Stimulated activated CD4-positive, alpha-beta T cell treated with anti-CD3 and anti-CD28 coated beads, Interleukin-12 subunit alpha, Interleukin-12 subunit beta, amount 100 ng/mL, for 24 hours (primary cell): ENCODE measurements at places on chromosomes 11 and 22.

- DNase-seq = no peak
Measured at GRCh38 chr11:67376063-67376820, 2.8 kb upstream of the CLCF1 start.

GRCh38 chr22:32421484-32421883 lies 9.4 kb upstream of the RTCB start:
- no peak for DNase-seq

GRCh38 chr11:101010899-101011298 lies 118.7 kb downstream of the PGR start:
- DNase-seq = no peak

GRCh38 chr11:33172996-33173395 lies 11.7 kb upstream of the CSTF3 start:
- no peak for DNase-seq

- DNase-seq = no peak
Measured at GRCh38 chr11:65065851-65066250, 7.5 kb upstream of the NAALADL1 start.

DNA sequence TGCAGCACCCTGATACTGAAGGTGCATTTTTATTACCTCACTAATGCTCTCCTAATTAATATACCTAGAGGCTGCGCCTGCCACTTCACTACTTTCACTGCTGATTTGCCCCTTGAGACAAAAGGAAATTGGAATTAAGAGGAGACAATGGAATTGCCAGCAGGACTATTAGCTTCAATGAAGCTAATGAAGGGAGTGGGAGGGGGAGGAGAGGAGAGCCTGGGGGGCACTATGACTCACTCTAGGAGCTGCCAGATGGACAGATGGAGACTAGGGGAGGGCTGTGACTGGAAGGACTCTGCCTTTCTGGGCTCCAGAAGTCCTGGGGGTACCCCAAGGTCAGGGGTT lies 102.8 kb upstream of the DRD2 start:
- DNase-seq = no peak

DNA sequence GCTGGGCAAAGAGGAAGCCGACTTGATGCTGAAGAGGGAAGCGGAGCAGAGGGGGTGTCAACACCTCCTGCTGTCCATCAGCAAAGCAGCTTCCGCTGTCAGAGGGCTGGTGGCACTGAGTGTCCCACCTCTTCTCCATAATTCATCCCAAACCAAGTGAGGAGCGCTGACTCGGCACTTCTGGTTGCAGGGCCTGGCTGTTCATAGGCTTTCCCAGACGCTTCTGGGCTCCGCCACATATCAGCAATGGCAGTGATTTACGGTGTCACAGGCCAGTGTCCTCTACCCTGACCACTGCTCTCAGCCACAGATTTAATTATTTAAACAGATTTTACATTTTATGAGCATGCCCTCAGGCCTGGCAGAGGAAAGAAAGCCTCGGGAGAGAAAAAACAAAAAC lies 70.1 kb upstream of the TENM4 start:
- no peak for DNase-seq

DNA sequence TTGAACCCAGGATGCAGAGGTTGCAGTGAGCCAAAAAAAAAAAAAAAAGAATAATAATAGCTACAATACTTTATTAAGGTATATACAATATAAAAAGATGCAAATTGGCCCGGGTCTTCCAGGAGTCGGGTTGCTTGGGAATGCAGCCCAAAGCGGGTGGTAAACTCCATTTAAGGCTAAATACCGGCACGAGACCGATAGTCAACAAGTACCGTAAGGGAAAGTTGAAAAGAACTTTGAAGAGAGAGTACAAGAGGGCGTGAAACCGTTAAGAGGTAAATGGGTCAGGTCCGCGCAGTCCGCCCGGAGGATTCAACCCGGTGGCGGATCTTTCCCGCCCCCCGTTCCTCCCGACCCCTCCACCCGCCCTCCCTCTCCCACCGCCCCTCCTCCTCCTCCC lies 143.3 kb downstream of the DLG2 start:
- no peak for DNase-seq

DNA sequence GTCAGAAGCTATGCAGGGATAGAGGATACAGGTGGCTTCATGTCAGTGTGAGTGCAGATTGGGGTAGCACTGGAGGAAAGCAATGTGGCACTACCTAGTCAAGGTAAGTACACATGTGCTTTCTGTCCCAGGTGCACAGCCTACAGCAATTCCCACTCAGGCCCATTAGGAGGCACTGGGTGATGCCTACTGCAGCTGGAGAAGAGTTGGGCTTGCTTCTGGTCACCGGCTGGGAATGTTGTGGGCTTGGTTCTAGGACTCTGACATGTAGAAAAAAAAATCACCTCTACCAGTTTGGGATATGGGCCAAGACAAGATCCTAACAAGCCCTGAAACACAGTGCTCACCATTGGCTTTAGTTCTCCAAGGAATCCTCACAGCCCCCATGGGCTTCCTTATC lies 69.7 kb downstream of the TENM4 start:
- no peak for DNase-seq

DNA sequence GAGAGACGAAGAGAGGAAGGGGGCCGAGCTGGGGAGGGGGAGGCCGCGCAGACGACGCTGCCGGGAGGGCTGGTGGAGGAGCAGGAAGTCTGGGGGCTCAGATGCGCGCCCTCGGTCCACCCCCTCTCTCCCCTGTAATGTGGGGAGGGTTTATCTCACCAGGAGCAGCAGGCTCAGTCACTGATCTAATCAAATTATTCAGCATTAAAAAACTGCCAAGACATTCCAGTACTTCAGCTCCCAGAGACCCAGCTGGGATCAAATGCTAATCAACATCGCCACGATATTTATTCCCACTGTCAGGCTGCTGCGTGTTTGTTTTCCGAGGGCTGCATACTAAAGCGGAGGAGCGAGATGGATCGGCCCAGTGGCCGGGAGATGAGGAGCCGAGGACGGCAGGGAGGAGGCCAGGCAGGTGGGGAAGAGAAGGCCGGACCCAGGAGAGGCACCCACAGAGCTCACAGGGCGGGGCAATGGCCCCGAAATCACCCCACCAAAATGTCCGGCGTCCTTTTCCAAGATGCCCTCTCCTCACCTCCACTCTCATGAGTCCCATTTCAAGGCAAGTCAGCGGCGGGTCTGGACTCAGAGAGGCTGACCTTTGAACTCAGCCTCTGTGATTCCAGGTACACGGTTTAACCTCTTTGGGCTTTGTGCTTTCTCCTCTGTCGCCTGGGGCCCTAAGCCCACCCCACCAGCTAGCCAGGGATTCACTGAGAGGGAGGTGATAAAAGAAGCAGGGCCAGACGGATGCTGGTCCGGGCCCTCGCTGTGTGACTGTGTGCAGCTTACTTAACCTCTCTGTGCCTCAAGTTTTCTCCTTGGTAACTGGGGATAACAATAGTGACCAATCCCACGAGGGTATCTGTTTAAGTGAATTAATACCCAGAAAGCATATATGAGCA lies 502.1 kb downstream of the MN1 start:
- DNase-seq = no peak

GRCh38 chr11:16854979-16855378 lies 116.5 kb downstream of the C11orf58 start:
- DNase-seq = no peak

GRCh38 chr11:12106101-12106500 lies 4.3 kb upstream of the MICAL2 start:
- DNase-seq = no peak

- peak; percentile 29 for DNase-seq
Measured at GRCh38 chr11:107859459-107860239, 1.1 kb upstream of the SLC35F2 start.

- no peak for DNase-seq
Measured at GRCh38 chr11:17742019-17742418, 7.4 kb downstream of the KCNC1 start.

DNA sequence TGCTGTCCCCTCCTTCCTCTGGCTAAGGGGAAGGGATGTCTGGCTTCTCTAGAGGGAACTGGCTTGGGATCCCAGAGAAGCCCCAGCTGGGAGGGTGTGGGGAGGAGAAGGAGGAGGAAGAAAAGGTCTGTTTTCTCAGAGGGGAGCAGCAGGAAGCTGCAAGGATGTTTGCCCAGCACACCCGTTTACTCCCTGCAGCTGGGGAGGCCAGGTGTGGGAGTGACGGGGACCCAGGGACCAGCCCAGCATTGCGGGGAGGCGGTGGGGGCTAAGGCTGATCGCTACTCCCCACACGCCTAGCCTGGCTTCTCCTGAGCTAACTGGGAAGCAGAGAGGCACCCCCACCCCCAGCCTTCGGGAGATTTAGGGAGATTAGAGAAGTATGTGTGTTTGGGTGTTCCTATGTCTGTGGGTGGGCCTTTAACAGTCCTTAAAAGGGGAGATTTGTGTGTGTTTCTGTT lies 3.9 kb downstream of the CREB3L1 start:
- DNase-seq = no peak

- DNase-seq = no peak
Measured at GRCh38 chr22:36745301-36745995, 30.5 kb downstream of the IFT27 start.

DNA sequence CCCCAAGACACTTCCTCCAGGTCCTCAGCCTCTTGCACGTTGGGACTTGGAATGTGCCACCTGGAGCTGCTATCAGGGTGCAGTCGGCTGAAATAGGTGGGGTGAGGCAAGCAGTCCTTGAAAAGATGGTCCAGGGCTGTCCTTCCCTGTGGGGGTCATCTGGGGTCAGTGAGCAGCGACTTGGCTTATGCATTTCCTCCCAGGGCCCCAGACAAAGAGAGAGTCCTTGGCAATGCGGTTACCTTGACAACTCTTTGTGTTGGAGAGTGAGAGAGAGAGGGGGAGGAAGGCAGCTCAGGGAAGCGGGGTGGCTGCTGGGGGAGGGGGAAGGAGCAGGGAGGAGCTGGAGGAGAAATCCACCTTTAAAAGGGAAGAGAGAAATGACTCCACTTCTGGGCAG lies 93.8 kb downstream of the MIAT start:
- DNase-seq = no peak

DNA sequence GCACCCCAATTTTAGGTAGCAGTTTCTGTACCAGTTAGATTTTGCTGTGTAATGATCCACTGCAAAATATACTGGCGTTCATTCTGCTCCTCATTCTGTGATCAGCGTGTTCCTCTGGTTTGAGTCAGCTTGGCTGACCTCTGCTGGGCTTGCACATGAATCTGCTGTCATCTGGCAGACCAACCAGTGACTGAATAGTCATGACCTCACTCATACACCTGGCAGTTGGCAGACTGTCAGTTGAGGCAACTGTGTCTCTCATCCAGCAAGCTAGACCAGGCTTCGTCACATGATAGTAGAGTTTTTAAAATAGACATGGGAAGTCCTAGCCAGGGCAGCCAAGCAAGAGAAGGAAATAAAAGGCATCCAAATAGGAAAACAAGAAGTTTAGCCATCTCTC lies 316.3 kb upstream of the LARGE1 start:
- DNase-seq = no peak

DNA sequence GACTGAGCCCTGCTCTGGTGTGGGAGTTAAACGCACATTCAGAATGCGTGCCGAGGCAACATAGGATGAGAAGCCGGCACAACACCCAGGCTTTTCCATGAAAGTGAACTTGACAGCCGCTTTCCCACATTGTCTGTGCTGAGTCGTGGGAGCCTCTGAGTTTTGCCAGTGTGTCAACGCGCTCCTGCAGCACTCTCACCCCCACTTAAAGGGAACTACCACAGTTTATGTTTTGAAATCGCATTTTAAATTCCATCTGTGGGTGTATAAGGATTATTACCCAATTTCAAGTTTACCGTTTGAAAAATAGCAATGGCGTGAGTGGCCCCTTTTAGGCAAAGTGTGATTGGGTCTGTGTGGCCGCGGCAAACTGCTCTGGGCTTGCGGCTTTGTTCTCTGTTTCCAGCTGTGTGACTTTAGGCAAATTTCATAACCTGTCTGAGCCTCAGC lies 81.5 kb downstream of the FBLN1 start:
- no peak for DNase-seq

- no peak for DNase-seq
Measured at GRCh38 chr11:122468965-122469364, 186.6 kb upstream of the UBASH3B start.

DNA sequence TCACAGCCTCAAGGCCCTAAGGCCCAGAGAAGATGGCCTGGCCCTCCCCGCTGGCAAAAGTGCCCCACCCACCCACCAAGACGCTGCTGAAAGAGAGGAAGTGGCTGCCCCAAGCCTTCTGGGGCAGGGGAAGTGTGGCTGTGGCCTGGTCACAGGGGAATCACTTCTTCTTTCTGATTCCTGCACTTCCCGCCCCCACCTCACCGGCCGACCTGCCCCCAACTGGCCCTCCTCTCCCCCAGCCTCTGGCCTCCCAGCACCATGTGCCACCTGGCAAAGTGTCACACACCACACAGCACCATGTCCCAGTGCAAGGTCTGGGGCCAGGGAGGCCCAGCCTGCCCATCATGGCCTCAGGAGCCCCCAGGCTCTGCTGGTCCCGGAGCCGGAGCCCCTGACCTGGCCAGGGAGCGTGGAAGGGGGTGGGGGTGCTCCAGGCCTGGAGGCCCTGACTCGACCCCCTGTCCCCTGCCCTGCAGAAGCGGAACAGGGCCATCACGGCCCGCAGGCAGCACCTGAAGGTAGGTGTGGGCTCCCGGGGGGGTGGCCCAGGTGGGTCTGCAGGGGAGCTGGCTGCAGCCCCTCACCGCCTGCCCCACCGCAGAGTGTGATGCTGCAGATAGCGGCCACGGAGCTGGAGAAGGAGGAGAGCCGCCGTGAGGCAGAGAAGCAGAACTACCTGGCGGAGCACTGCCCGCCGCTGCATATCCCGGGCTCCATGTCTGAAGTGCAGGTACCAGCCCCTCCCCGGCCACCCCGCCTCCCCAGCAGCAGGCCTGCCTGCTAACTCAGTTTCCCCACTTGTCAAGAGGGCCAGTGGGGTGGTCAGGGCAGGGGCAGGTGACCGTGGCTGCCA lies 1.4 kb downstream of the TNNI2 start:
- no peak for DNase-seq

GRCh38 chr11:74037309-74037708 lies 28.4 kb upstream of the UCP3 start:
- DNase-seq = no peak

GRCh38 chr22:44955102-44955501 lies 54.7 kb downstream of the PHF21B start:
- no peak for DNase-seq

- DNase-seq = no peak
Measured at GRCh38 chr22:20844055-20845037, 14.3 kb downstream of the PI4KA start.

GRCh38 chr11:126817096-126817495 lies 183.5 kb downstream of the KIRREL3 start:
- DNase-seq = no peak

DNA sequence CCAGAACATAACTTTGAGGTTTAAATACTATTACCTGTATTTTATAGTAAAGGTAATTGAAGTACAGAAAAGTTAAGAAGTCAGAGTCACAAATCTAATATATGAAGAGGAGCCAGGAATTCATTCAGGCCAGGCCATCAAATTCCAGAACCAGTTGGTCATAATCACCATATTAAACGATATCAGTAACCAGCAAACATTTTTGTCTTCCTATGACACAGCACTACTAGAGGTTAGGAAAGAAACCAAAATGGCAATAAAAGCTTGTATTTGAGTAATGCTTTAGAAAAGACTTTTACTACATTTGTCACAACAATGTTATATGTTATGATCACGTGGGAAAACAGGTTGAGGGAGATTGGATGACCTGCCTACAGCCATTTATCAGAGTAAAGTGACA lies 62.2 kb downstream of the DKK3 start:
- DNase-seq = no peak

GRCh38 chr11:116543099-116543498 lies 229.7 kb downstream of the BUD13 start:
- no peak for DNase-seq
